HCT116 (cell line): ENCODE measurements at places on chromosomes 3 and 15. TPM values are rescaled to one million over a fixed set of nuclear protein-coding genes. Genes with fewer than 3 reads are reported as not detected.

The SCAPER gene
- total RNA-seq: 14.7 TPM

The TGM5 gene
- not detected for total RNA-seq

The C3orf62 gene
- total RNA-seq: 5.9 TPM

The EAF1 gene
- total RNA-seq: 32.1 TPM

The CLEC3B gene
- total RNA-seq: 0.57 TPM

The STAC gene
- total RNA-seq: not detected

The DAZL gene
- not detected for total RNA-seq

The GXYLT2 gene
- 5.6 TPM for total RNA-seq

The COL6A6 gene
- not detected for total RNA-seq

The ZNF860 gene
- total RNA-seq: 2.9 TPM

The WDR93 gene
- 0.42 TPM for total RNA-seq

The LMAN1L gene
- total RNA-seq: 0.17 TPM

The HGD gene
- total RNA-seq: 0.59 TPM

The PAK6 gene
- total RNA-seq: 19.9 TPM

The NPRL2 gene
- 35.4 TPM for total RNA-seq

The OXSM gene
- total RNA-seq: 17.7 TPM

The MEX3B gene
- total RNA-seq: 1.9 TPM

The ITIH3 gene
- total RNA-seq: 0.44 TPM

The CD96 gene
- 0.42 TPM for total RNA-seq

The TPRA1 gene
- 35.1 TPM for total RNA-seq

The PLA2G4E gene
- not detected for total RNA-seq

The GUCA1C gene
- total RNA-seq: not detected

The PLSCR5 gene
- total RNA-seq: not detected

The OIP5 gene
- 19.7 TPM for total RNA-seq

The STRC gene
- 0.91 TPM for total RNA-seq

The PSTPIP1 gene
- total RNA-seq: 0.79 TPM

The CLDN18 gene
- 0.17 TPM for total RNA-seq

The GOLGA6B gene
- 0.10 TPM for total RNA-seq

The TUSC7 gene
- not detected for total RNA-seq

The ACOX2 gene
- 12.8 TPM for total RNA-seq

The DUOXA2 gene
- total RNA-seq: not detected

The CILP gene
- total RNA-seq: not detected

The FEZF2 gene
- not detected for total RNA-seq

The LRRC2 gene
- not detected for total RNA-seq

The ZNF80 gene
- total RNA-seq: 0.12 TPM

The SLC2A2 gene
- not detected for total RNA-seq

The ARHGAP31 gene
- total RNA-seq: 0.93 TPM

The ST3GAL6 gene
- 10.6 TPM for total RNA-seq

The GALNT15 gene
- 0.05 TPM for total RNA-seq

The FGD5 gene
- total RNA-seq: 0.22 TPM

The GOLGA8N gene
- 2.4 TPM for total RNA-seq

The PLOD2 gene
- 25.8 TPM for total RNA-seq

The KBTBD12 gene
- total RNA-seq: not detected

The GRAMD2A gene
- total RNA-seq: 8.0 TPM

The CPLX3 gene
- total RNA-seq: not detected
